ENCODE measurements at places on chromosomes 12 and 14. TPM values are rescaled to one million over a fixed set of nuclear protein-coding genes. Genes with fewer than 3 reads are reported as not detected.
A peak's percentile ranks its signal among the peaks of the same experiment; 100 is the strongest.

The CCDC177 gene
- total RNA-seq = not detected

The GALNT8 gene
- total RNA-seq = 1.2 TPM

The GZMH gene
- total RNA-seq = not detected

GRCh38 chr14:85601246-85601645, 71.3 kb downstream of the FLRT2 start:
- no peak for DNase-seq

- no peak for DNase-seq
Measured at GRCh38 chr12:20917269-20917668, 106.8 kb downstream of the SLCO1B3 start.

- DNase-seq = no peak
Measured at GRCh38 chr12:83866477-83866876, 1046.1 kb downstream of the SLC6A15 start.

GRCh38 chr14:77641534-77642341, 25.3 kb upstream of the SPTLC2 start:
- peak; percentile 94 for DNase-seq

- DNase-seq = no peak
Measured at GRCh38 chr12:96302687-96303310, 97.4 kb downstream of the CDK17 start.

DNA sequence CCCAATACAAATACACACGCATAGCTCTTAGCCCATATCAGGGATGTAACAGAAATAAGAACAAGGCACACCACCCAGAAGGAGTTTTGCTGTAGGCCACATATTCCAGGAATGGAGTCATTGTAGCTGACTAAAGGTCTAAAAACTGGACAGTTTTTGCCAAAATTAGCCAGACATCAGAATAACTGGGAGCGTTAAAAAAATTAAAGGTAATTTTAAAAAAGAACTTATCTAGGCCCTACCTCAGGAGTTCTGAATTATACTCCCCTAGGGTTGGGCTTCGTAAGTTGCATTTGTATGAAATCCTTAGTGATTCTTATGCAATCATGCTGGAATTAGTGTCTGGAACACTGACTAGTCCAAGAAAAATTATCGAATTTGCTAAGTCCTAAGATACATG, 987.7 kb downstream of the GALC start:
- DNase-seq = no peak

DNA sequence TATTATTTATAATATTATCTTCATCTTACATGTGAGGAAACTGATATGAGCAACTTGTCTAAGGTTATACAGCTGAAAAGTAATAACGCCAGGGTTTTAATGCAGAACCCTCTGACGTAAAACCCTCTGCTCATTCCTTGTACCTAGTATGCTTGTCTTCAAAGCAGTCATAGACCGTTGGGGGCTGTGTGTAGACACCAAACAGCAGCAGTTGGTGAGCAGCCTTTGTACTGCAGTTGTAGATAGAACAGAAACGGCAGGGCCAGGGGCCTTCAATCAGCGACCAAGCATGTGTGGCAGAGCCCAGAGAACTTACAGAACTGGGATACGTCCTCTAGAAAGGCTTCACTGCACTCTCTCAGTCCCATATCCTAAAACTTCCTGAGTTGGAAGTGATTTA, 28.1 kb downstream of the EVL start:
- DNase-seq = no peak

DNA sequence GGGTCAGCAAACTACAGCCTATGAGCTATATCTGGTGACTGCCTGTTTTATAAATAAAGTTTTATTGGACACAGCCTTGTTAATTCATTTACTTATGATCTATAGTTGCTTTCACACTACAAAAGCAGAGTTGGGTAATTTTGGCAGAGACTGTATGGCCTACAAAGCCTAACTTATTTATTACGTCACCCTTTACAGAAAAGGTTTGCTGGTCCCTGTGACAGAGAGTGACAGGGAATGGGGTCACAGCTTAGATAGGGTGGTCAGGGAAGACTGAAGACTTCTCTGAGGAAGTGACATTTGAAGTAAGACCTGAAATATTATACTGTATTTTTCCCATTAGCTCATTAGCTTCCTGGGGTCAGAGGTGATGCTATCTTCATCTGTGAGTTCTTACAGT, 75.7 kb upstream of the NEDD1 start:
- no peak for DNase-seq

- DNase-seq = peak; percentile 96
Measured at GRCh38 chr12:8026291-8026900, 6.1 kb upstream of the FOXJ2 start.

- no peak for DNase-seq
Measured at GRCh38 chr12:6135071-6135470, 10.6 kb upstream of the VWF start.

DNA sequence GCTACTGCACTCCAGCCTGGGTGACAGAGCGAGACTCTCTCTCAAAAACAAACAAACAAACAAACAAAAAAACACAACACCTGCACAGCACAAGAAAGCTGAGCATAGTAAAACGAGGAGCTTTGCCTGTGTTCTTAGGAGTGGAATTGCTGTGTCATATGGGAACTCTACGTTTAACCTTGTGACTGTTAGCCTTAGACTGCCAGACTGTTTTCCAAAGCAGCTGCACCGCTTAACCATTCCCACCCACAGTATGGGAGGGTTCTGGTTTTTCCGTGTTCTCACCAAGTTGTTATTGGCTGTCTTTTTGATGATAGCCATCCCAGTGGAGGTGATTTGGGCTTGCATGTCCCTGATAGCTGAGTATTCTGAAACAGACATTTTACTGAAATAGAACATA, 9.2 kb downstream of the WNT5B start:
- no peak for DNase-seq

GRCh38 chr12:109597795-109598427, 24.3 kb downstream of the MVK start:
- peak; percentile 95 for DNase-seq

The NOVA1 gene
- total RNA-seq = 11.7 TPM

The HRK gene
- total RNA-seq = not detected

DNA sequence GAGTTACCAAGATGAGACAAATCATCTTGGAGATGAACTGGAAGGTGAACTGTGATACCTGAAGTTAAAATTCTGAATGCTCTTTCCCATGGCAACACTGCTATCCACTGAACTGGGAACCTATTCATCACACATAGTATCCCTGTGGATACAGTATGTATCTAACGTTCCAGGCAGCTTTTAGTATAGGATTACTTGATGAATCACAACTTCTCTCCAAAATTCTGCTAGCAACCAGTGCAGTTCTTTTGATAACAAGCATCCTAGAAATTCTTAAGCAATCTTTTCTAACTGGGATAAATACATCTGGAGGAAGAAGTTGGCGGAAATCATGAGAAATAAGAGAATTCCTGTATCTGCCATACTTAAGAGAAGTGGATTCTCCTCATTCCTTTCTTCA, 66.4 kb downstream of the PAWR start:
- no peak for DNase-seq
